ENCODE measurements at places on chromosomes 3 and 15.

DNA sequence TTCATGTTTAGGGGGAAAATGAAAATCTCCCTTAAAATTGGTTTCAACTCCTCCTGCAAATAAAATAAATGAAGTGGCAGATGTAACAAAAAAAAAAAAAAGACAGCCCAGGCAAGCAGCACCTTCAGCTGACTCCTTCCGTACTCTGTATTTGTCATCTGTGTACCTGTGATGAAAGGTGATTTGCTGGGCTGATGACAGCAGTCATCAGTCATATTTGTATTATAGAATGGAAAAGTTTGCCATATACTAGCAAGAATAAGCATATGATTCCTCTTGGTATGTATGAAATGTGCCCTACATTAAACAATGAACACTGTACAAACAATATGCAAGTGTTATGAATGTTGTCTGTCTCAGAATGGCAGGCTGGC, 44.1 kb upstream of the WWTR1 start:
- no peak for DNase-seq

DNA sequence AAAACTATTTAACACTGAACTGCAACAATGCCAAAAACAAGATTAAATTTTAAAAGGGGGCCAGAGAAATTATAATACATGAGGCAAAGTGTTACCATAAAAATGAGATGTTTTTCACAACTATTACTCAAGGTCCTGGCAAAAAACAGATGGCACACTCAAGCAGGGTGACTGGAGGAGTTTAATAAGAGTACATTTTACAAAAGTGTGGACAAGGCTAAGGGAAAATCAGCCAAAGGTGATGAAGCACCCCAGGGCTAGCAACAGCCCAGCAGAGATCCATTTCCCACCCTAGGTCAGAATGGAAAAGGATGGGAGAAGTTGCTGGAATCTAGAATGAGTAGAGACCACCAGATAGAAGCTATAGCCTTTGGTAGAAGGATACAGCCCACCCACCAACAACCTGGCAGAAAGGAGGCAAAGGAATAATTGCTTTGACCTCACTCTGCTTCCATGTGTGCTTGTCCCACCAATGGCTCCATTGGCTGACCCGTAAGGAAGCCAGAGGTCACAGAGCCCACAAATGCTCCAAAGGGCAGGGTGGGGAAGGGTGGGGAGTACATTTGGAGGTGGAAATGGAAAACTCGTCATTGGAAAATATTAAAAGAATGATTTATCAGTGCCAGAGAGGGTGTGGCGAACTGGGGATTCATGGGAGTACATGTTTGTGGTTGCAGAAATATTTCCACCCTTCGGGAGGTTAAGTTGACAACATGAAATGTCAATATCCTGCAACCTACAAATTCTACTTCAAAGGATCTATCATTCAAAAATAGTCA, 161.0 kb upstream of the UBE2E2 start:
- no peak for DNase-seq

GRCh38 chr3:172155897-172156585, 116.7 kb downstream of the FNDC3B start:
- DNase-seq: no peak

DNA sequence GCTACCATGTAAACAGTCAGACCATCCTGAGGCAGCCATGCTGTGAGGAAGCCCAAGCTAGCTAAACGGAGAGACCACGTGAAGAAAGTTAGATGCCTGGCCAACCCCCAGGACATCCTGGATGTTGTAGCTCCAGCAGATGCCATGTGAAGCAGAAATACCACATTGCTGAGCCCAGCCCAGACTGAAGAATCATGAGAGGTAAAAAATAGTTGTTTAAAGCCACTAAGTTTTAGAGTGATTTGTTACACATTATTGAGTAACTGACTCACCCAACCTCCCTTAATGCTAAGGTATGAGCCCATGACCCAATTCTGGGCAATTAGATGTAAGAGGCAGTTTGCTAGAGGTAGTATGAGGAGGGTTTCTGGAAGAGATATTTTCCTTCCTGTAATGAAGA, 200.5 kb downstream of the THRB start:
- no peak for DNase-seq

DNA sequence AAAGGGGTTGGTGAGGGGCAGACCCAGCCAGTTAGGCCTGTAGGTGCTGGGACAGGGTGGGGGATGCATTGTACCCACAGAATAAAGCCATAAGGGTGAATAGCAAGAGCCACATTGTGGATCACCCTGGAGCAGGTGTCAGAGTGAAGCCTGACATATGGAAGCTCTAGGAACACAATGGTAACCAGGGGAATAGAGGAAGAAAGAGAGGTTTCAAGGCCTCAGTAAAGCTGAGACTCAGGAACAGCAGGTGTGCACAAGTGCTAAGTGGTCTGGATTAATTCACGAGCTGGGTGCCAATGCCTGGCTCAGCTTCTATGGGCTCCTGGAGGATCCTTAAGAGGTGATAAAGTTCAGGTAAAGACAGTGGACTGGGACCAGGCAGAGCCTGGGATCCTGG, 323.7 kb upstream of the CTNNB1 start:
- DNase-seq: no peak

DNA sequence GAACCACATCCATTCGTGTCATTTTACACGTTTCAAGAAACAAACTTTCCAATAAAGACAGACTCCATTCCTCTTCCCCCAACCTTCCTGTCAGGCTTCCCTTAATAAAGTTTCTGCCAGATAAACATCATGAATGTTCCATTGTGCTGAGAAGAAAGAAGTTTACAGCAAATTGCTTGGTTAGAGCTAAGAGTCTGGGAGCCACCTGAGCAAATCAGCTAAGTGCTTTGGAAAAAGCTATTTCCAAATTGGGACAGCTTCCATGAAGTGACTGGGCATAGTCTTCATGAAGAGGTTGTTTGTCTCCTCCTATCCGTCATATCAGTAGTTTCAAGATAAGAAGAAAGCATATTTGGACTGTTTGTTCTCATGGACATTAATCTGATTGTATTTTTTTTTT, 77.0 kb downstream of the MAGI1 start:
- DNase-seq: no peak

- DNase-seq: no peak
Measured at GRCh38 chr3:160987982-160988964, 116.9 kb downstream of the B3GALNT1 start.

DNA sequence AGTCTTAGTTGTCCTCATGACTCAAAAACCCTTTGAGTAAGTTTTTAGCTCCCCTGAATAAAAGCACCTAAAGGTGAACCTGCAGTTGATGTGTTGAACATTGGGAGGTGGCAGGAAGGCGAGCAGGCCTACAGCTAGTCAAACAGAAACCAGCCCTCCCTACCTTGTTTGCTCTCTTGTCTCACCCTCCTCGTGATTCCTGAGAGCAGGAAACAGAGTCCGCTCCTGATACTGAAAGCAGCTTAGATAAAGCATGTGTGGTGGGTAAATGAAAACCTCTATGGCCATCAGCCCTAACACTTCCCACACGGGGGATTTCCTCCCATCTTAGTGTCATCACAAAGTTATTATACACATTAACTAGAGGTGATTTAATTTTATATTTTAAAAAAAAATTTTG, 21.8 kb upstream of the CLDN18 start:
- DNase-seq: no peak

DNA sequence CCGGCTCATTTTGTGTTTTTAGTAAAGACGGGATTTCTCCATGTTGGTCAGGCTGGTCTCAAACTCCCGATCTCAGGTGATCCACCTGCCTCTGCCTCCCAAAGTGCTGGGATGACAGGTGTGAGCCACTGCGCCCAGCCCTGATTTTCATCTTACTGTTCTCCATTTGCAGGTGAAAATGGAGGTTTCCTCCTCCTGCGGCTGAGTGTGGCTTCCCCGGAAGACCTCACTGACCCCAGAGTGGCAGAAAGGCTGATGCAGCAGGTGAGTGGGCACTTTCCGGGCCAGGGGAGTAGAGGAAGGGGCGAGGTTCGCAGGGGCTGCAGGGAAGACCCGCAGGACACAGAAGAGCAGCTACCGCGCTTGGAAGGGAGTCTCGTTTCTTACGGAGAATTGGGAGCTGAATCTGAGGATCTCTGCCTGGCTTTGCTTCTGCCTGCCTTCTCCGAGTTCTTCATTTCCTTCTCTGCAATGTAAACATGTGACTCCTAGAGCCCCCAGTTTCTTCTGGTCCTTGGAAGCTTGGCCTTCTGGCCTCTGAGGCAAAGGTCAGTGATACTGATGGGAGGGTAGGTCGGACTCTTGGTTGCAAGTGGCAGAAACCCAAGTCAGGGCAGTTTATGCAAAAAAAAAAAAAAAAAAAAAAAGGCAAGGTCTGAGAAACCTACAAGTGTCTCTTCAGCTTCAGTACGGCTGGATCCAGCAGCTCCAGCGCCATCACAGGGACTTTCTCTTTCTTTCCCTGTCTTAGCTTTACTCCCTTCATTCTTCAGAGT, 8.9 kb downstream of the MUC20 start:
- DNase-seq: no peak

- DNase-seq: no peak
Measured at GRCh38 chr3:153572654-153573053, 410.6 kb downstream of the RAP2B start.

All from activated CD4-positive, alpha-beta T cell treated with anti-CD3 and anti-CD28 coated beads for 4 hours (primary cell).